ENCODE measurements at places on chromosomes 16 and 17. TPM values are rescaled to one million over a fixed set of nuclear protein-coding genes. Genes with fewer than 3 reads are reported as not detected.

GRCh38 chr16:76654088-76654820, 377.1 kb downstream of the CNTNAP4 start:
- no peak for DNase-seq

GRCh38 chr17:39735882-39736281, 1.9 kb upstream of the GRB7 start:
- DNase-seq: no peak

DNA sequence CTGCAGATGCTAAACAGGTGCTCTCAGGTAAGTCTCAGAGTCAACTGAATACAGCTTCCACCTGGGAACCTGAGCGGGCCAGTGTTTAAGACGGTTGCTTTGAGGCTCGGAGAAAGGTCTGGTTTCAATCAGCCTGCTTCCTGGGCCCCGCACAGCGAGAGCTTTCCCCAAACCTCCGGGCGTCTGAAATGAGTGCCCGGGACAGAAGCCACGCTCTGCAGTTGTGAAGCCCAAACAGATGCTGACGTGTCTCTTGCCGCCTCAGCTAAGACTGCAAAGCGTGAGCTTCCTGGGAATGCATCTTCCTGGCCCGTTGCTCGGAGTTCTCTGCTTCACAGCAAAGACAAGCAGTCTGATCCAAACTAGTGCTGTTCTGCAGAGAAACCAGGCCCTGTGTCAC, 36.7 kb downstream of the PLXDC1 start:
- no peak for DNase-seq

DNA sequence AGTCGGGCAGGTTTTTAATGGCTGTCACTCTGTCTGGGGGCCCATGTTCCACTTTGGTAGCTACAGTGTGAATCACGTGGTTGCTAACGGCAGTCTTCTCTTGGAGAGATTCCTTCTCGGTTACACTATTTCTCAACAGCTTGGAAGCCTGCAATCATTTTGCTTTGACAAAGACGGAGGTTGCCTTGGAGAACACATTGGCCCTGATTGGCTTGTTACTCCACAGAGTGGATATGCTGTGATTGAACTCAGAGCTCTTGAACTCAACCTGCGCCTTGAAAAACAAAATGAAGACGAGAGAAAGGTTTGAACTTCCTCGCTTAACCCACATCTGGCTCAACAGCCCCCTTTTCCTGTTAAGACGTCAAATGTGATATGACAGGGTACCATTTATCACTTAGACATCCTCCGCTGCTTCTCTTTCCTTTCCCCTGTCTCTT, 218.9 kb downstream of the MAF start:
- DNase-seq: no peak

DNA sequence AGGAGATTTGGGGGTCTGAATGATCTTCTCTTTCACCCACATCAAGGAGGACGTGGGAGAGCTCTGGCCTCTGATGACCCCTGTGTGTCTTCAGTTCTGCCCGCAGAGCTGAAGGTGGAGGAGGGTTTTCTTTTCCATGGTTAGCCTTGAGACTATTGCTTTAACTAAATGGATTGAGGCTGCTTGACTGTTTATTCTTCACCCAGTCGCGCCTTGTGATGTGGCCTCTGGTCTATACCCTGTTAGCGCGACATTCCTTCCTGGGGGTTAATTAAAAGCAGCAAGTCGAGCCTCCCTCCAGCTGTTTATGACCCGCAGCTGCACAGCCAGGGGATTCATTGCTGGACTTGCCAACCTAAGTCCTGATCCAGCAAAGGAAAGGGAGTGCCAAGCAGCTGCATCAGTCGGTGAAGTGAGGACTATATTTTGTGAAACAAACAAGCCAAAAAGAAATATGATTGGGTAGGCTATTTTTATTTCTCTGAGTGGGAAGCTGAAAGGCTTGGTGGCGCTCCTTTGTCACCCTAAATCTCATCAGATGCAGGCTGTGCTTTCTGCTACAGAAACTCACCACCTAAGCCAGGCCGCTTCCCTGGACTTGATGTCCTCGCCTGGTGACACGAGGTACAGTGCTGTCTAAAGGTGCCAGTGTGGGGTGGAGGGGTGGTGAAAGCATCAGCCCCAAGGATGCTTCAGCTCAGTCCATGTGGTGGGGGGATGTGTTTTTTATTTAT, 11.0 kb upstream of the SEC14L1 start:
- no peak for DNase-seq

DNA sequence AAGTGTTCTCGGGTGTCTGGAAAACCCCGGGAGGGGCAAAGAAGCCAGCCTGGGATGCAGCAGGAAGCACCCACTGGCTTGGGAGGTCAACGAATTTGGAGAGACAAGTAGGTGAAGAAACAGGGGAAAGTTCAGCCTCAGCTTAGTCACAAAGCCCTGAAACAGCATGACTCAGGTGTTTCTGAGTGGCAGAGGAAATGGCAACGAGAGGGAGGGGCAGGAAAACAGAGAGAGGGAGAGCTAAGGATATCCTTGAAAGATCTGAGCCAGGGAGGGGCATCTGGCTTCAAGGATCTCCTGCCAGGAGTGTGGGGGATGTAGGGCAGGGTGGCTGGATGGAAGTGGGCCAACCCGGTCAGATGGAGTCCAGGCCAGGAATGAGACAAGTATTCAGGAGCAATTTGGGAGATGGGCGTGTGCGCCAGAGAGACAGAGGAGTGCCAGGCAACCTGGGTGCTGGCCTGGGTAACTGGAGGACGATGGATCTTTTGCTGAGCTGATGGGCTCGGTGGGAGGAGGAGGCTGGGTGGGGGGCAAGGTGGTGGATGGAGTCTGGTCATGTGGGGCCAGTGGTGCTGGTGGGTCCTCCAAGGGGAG, 27.2 kb downstream of the ABCC3 start:
- peak; percentile 79 for DNase-seq

DNA sequence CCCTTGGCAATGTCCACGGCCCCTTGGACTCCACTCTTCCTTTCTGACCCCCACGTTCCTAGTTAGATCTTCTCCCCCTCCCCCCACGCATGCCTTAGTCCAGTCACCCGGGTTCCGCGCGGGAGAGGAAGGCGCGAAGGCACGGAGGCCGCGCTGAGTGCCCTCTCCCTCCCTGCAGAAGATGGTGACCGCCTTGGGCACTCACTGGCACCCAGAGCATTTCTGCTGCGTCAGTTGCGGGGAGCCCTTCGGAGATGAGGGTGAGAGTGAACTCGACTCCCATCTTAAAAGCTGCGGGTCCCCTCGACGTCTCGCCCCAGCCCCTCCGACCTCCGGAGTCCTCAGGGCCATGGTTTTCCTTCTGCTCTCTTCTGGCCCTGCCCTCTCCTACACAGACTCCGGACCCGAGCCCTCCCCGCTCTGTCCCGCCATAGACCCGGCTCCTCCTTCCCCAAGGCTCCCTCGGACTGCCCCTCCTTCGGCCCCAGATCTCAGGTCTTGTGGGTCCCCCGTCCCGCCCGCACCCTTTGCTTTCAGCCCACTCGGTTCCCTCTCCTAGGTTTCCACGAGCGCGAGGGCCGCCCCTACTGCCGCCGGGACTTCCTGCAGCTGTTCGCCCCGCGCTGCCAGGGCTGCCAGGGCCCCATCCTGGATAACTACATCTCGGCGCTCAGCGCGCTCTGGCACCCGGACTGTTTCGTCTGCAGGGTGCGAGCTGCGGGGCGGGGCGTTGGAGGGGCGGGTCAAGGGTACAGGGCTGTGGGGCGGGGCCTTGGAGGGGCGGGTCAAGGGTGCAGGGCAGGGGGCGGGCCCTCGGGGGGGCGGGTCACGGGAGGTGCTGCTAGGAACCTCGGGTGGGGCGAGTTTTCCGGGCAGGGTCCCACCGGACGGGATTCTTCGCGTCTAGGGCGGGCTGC, 4.6 kb downstream of the TGFB1I1 start:
- DNase-seq: peak; percentile 93

The RPS2 gene
- 3,359 TPM for total RNA-seq
